Activated CD4-positive, CD25-positive, alpha-beta regulatory T cell treated with anti-CD3 and anti-CD28 coated beads, Interleukin-2, amount 50 U/mL, for 24 hours (primary cell): ENCODE measurements at places on chromosomes 6 and 20.

GRCh38 chr20:33394718-33395117, 6.6 kb downstream of the CDK5RAP1 start:
- ATAC-seq = no peak

DNA sequence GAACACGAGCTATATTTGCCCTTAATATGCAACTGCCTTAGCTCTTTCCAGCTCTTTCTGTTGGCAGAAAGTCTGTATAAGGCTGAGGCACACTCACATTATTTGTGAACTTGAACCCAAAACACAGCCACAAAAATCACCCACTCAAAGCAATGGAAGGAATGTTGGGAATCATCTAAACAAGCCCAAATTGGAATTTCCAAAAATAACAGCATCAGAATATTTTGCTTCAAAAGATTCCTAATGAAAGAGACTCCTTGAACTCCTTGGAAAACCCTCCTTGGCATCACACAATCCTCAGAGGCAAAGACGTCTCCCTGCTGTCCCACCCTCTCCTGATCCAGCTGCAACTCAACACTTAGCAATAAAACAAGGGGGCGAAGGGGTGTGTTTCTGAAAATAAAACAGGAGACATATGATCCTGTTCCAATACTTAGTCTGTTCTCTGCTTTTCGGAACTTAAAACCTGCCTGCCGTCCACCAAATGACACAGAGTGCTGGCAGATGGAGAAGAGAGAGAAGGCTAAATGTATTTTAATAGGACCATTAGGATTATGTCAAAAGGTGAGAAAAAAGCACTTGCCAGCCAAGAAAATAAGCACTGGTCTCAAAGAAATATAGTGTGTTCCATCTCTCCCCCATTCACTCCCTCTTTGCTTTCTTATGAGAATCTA, 320.7 kb upstream of the JARID2 start:
- ATAC-seq = no peak

- no peak for ATAC-seq
Measured at GRCh38 chr6:130239755-130240154, 17.0 kb upstream of the SAMD3 start.

DNA sequence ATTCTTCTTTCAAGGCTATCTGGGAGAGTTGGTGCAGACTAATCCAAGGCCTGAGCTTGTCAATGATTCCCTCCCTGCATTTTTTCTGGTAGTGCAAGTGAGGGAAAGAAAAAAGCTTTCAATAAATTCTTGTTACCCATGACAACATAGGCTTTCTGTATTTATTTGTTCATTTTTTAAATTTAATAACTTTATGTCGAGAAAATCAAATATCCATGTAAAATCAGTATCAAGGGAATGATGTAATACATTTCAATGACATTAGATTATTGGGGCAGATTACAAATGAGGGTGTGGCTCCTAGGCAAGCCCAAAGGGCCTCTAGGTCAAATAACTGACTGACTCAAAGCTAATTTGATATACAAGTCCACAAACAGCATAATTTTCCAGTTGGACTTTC, 104.0 kb downstream of the GJA1 start:
- no peak for ATAC-seq

GRCh38 chr6:147441751-147442150, 66.7 kb upstream of the SAMD5 start:
- no peak for ATAC-seq

GRCh38 chr6:139591075-139591865, 216.8 kb upstream of the CITED2 start:
- ATAC-seq = no peak

GRCh38 chr6:130161683-130162404, 60.9 kb downstream of the SAMD3 start:
- no peak for ATAC-seq

DNA sequence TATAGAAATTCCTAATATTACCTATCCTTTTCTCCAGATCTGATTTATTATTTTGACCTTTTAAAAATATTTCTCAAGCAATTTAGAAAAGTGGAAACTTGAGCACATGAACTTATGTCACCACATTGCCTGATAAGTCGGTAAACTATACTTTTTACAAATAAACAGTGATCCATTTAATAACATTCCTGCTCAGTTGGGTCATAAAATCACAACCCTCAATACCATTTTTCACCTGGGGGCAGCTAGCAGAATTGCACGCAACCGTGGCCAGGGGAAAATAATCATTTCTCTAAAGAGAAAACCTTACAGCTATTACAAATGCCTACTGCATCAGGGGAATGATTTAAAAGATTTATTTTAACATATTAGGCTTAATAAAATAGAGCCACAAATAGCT, 614.5 kb downstream of the PHF3 start:
- no peak for ATAC-seq

GRCh38 chr20:50745634-50746137, 14.3 kb downstream of the PARD6B start:
- ATAC-seq = no peak

GRCh38 chr6:87645080-87645479, 55.1 kb downstream of the ORC3 start:
- ATAC-seq = peak; percentile 67
